Dorsolateral prefrontal cortex (tissue), 122 donors: ENCODE measurements at places on chromosomes 5 and 9. TPM values are rescaled to one million over a fixed set of nuclear protein-coding genes. Genes with fewer than 3 reads are reported as not detected.

Gene FBXO4
- total RNA-seq = 9.9 TPM

Gene MAMDC4
- total RNA-seq = 11.3 TPM

Gene SLC22A4
- total RNA-seq = 2.6 TPM

Gene RNF183
- total RNA-seq = not detected

Gene SPINK7
- not detected for total RNA-seq

Gene SOHLH1
- total RNA-seq = 19.8 TPM
